ENCODE measurements at places on chromosomes 5 and 9.

- DNase-seq, result no peak
Observed at GRCh38 chr5:27144456-27144855, 106.1 kb upstream of the CDH9 start.

GRCh38 chr9:93636172-93636661, 59.8 kb downstream of the PHF2 start:
- DNase-seq, result no peak

GRCh38 chr5:86981898-86982297, 285.8 kb upstream of the RASA1 start:
- no peak for DNase-seq

- DNase-seq, result no peak
Observed at GRCh38 chr5:170783498-170784247, at the start of gene GABRP. Gene GABRP (plus strand): TSS chr5:170783725. CDS start chr5:170788616, 4,891 bp downstream.

DNA sequence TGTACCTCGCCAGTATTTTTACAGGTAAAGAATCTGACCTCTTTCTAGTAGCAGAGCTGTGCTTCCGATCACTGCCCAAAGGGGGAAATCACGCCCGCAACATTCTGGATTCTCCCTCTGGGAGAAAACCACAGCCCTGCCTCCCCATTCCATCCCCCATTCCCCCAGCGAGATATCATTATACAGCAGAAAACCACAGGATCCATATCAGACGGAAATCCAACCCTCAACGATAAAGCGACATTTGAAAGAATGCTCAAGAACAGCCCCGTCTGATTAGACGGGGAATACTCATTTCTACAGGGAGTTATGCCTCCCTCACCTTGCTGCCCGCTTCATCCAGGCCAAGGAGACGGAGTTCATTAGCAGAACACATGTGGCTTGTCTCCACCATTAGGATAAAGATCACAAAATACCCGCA, 172.8 kb downstream of the COL23A1 start:
- no peak for DNase-seq

GRCh38 chr9:15717290-15717967, 164.6 kb downstream of the CCDC171 start:
- no peak for DNase-seq

All from stimulated activated CD8-positive, alpha-beta memory T cell treated with anti-CD3 and anti-CD28 coated beads, Interleukin-7, amount 100 ng/mL, for 48 hours (primary cell).